Left ventricle myocardium superior (tissue), 1 donor: ENCODE measurements at places on chromosomes 13 and 19.
A peak's percentile ranks its signal among the peaks of the same experiment; 100 is the strongest.

GRCh38 chr13:26539738-26540292 is 17.7 kb upstream of the WASF3 start:
- DNase-seq: no peak

GRCh38 chr19:24029941-24030636 is 56.9 kb upstream of the ZNF254 start:
- peak; percentile 28 for DNase-seq

- peak; percentile 85 for DNase-seq
Measured at GRCh38 chr19:29665826-29666577, 741 bp downstream of the PLEKHF1 start.

GRCh38 chr13:39655041-39655568 is 357 bp upstream of the COG6 start:
- DNase-seq: no peak

DNA sequence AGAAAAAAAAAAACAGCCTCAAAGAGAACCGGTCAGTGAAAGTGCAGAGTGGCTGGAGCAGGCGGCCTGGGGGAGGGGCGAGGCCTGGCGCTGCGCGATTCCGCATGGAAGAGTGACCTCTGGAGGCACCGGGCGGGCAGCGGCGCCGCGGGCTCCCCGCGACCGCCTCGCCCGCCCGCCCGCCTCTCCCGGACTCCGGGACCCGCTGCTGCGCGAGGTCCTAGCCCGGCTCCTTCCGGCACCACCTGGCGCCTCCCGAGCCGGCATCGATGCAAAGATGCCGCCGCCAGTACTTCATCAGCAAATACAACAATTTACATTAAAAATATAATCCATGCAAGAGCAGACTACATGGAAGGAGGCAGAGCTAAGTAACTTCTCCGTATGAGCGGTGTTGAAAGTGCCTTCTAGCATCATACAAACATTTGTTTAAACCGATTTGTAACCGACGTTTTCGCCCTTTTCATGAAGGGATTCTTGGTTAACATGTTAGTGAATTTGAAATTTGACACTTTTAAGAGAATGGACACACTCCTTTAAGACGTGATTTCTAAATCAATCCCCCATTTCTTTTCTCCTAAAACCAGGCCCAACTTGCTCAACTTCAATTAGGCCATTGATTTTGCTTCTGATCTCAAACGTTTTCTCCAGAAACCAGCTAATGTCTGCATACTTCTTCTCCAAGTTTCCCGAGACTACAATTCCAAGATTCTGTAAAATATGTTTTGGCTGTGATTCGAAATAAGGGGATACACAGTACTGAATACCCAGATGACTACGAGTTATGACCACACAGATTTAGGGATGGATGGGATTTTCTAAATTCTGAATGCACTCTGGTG is 2.1 kb downstream of the EFNB2 start:
- DNase-seq: peak; percentile 89

DNA sequence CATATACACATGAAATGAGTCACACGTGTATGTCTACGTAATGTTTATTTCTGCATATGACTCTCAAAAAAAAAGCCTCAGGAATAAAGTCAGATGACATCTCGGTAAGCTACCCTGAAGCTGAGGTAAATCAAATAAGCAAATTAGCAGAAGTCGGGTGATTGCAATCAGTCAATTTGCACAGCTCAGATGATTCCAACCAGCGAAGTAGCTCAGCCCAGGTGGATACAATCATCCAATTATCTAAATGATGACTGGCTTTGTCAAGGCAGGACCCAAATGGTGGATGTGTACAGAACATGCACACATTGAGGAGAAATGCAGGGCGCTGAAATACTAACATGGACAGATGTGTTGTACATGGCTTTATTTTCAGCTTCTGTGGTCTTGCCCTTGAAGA is 148.5 kb downstream of the ZNF486 start:
- no peak for DNase-seq

GRCh38 chr19:11242864-11243797 is 3.7 kb downstream of the ANGPTL8 start:
- peak; percentile 96 for DNase-seq

- no peak for DNase-seq
Measured at GRCh38 chr13:90534617-90535370, 812.7 kb upstream of the MIR17HG start.

DNA sequence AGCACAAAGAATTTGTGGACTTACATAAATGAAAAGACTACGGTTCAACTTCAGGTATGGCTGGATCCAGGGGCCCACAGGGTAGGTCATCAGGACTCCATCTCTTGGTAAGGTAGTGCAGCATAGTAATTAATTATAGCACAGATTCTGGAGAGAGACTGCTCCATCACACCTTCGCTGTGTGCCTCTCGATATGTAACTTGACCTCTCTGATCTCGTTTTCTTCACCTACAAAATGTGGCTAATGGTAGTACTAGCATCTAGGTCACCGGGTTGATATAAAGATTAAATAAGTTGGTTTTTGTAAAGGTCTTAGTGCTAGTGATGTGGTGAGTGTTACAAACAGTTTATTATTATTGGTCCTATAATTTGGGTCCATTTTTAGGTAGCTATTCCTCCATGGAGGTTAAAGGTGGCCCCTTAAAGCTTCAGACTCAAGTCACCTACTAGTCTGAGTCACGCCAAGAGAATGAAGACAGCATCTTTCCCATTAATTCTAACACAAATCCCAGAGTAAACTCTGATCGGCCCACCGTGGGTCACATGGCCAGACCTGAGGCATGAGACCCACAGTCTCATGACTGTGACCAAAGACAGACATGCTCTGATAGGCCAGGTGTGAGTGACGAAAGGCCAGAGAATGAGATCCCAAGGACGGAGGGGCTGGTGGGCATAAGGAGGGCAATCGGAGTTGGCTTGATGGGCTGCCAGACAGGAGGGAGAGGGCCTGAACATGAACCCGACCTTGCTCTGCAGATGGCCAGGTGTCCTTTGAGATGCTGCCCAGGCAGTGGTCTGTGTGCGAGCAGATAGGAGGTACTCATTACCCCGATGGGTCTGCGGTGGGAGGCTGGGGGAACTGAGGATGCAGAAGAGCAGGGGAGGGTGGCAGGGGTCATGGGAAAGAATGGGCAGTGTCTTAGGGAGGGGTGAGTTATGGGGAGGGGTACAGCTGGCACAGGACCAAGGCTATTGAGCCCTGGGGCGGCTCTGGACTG is 18.3 kb upstream of the PSMD8 start:
- DNase-seq: no peak

GRCh38 chr13:85313761-85314503 is 485.3 kb downstream of the SLITRK6 start:
- DNase-seq: no peak

DNA sequence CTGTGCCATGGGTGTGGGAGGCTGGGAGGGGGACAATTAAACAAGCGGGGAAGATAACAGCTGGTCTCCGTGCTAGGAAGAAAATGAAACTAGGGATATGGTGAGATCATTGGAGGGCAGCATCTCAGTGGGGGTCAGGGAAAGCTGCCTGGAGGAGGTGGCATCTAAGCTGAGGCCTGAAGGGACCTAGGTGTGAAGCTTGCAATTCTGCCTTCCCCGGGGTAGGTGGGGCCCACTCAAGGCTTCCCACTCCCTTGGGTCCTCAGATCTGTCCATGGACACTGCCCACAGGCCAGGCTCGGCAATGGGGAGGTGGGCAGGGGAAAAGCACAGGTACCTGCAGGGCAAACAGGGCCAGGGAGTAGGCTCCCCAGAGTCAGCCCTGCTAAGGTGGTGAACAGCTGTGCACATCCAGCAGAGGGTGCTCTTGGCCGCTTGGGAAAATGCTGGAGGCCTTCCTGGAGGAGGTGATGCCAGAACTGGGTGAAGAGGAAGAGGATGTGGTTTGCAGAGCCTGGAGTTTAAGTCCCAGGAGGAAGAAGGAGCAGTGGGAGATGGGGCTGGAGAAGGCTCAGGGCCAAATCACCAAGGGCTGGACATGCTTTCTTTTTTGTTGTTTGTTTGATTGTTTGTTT is 25.7 kb upstream of the CCNE1 start:
- DNase-seq: no peak

GRCh38 chr13:78468621-78469020 is 134.7 kb downstream of the POU4F1 start:
- DNase-seq: no peak

- no peak for DNase-seq
Measured at GRCh38 chr13:73722120-73722519, 412.1 kb downstream of the KLF12 start.

GRCh38 chr13:90926459-90926858 is 421.0 kb upstream of the MIR17HG start:
- no peak for DNase-seq

GRCh38 chr13:92827503-92827902 is 399.1 kb upstream of the GPC6 start:
- DNase-seq: no peak

DNA sequence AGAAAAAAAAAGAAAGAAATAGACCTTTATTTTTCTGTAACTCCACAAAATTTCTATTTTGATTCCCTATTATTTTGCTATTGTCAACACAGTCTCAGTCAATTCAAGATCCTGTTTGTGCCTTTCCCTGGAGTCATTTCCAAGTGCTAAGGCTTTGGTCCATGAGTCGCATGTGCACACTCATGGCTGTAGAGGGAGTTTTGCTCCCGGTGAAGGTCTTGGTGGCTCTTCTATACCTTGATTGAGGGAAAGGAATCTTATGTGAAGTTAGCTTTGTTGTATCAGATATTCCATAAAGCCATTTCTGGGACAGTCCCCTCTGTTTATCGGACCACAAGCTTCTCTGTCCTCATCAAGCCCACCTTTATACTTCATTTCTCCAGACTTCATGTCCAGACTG is 58.7 kb upstream of the ALOX5AP start:
- DNase-seq: no peak

- no peak for DNase-seq
Measured at GRCh38 chr19:29001597-29002245, 211.2 kb downstream of the UQCRFS1 start.

- no peak for DNase-seq
Measured at GRCh38 chr13:27605610-27606200, 14.6 kb downstream of the LNX2 start.

GRCh38 chr13:114109641-114110041 is 22.8 kb downstream of the RASA3 start:
- DNase-seq: peak; percentile 65

- no peak for DNase-seq
Measured at GRCh38 chr19:35512831-35513627, 420 bp downstream of the DMKN start.

GRCh38 chr13:99199541-99200431 is 868 bp upstream of the UBAC2 start:
- DNase-seq: no peak

GRCh38 chr19:6521718-6522646 is 8.8 kb upstream of the TNFSF9 start:
- DNase-seq: peak; percentile 48

DNA sequence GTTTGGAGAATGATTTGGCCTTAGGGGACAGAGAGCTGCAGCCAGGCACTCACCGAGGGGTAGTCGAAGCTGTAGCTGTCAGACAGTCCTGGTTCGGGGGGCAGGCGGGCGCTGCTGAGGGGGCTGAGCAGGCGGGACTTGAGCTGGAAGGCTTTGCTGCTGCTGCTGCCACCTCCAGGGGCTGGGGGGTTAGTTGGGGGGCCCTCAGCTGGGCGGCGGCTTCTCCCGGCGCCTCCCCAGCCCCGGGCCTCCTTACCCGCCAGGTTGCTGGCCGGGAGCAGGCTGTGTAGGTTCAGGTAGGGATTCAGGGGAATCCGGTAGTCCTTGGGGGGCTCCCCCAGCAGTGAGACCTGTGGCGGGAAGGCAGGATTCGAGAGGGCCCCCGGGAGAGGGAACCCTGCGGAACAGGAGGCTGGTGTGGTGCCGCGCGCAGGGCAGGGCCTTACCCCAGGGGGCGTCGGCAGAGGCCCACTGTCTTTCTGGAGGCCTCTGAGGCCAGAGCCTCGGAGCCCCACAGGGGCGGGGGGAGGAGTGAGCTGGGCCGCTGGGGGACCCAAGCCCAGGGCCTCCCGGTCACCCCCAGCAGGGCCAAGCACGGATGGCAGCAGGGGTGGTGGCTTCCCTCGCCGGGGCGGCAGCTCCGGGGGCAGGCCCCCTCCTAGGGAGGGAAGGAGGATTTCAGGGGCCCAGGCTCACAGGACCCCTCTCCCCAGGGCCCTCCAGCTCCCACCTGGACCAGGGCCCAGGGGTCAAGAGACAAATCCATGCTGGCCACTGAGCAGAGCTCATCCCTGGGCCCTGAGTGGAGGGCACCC is 5.0 kb upstream of the FDX2 start:
- DNase-seq: no peak

DNA sequence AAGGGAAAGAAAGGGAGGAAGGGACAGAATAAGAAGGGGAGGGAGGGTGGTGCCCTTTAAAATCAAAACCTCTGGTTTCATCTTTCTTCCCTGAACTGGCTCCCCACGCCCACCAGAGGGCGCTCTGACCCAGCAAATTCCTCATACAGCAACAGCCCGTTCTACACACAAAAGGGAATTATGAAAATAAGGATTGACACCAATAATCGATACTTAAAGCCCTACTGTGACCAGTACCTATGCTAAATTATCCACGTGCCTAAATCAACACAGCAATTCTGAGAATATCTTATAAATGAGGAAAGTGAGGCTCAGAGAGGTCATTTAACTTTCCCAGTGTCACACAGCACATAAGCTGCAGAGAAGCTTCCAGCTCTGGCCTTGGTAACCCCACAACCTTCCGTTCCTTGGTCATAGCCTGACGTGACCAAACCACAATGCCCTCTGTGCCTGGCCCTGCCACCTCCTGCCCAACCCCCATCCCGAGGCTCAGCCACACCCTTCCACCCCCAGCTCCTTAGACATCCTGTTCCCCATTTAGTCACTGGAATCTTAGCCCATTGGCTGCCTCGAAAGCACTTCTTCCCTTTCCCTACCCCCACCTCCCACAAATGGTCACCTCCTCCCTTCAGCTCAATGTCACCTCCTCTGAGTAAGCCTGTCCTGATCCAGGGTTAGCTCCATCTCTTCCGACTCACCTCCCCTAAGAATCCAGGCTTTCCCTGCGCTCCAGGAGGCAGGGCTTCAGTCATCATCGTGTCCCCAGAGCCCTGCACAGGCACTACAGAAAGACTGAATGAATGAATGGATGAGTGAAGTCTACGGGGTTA is 34.2 kb upstream of the PNMA8B start:
- peak; percentile 79 for DNase-seq

DNA sequence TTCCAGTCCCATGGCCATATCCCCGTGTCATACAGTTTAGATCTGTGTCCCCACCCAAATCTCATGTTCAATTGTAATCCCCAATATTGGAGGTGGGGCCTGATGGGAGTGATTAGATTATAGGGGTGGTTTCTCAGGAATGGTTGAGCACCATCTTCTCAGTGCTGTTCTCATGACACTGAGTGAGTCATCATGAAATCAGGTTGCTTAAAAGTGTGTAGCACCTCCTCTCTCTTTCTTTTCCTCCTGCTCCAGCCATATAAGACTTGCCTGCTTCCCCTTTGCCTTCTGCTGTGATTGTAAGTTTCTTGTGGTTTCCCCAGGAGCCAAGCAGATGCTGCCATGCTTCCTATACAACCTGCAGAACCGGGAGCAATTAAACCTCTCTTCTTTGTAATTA is 197.8 kb downstream of the NALCN start:
- no peak for DNase-seq

GRCh38 chr13:27920677-27921420 is 1.0 kb downstream of the PDX1 start:
- DNase-seq: no peak

GRCh38 chr19:23882493-23882892 is 32.2 kb upstream of the ZNF726 start:
- no peak for DNase-seq
